ENCODE measurements at places on chromosomes 4 and X.

- no peak for DNase-seq
Observed at GRCh38 chr4:167868163-167868562, 224.2 kb upstream of the ANXA10 start.

GRCh38 chr4:94390804-94391410 is 48.3 kb upstream of the HPGDS start:
- DNase-seq: peak; percentile 32

DNA sequence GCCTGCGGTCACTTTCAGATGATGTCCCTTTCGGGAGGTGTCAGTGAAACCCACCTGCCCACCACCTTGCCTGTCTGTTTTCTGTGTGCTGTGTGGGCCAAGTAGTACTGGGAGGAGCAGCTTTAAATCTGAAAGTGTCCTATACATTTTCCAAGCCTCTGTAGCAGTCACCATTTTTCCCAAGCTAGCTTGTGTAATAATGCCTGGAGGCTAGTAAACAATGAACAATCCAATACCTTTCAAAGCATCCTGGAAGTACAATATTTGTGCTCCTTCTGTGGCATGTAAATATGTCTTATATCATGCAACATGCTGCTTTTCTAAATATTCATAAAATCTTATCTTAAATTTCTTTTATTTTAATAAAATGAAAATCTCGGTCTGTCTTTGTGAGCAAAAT is 111.6 kb upstream of the C1GALT1C1 start:
- DNase-seq: no peak

- DNase-seq: no peak
Observed at GRCh38 chr4:86916392-86916791, 18.4 kb upstream of the AFF1 start.

- no peak for DNase-seq
Observed at GRCh38 chrX:10393899-10394298, 226.5 kb downstream of the MID1 start.

DNA sequence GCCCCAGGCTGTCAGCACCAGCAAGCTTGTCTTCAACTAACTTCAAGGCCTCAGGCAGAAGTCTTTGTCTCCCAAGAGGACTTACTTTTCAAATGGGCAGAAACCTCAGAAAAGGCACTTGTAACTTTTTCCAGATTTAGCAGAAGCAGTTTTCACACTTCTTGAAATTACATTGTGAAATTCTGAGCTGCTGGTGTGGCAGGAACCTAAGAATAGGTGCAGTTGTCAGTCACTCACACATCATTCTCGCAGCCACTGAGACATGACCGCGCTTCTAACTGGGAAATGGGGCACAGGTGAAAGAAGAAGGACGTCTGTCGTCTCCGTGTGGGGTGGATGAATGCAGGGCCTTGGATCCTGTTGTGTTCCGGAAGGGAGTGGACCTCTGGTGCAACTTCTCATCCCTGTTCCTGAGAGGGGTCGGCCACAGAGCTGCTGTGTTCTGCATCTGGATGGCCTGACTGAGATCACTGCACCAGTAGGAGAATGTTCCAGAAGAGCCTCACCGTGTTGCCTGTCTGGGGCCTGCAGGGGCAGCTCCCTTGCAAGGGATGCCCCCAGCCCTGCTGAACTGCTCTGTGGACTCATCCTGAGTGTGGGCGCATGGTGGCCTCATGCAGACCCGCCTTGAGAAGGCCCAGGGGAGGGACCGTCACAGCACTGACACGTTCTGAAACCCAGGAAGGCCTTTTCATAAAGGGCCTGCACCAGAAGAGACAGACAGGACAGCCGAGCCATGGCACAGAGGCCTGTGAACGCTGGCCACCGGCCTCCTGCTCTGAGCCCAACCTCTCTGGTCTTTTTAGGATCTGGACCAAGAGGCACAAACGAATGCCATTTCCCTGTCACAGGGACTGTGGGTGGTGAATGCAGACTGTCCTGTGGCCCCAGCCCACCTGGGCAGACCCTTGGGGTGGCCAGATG is 18.7 kb downstream of the NAT8L start:
- DNase-seq: no peak

All from umbilical cord (tissue), 2 donors.